ENCODE measurements at places on chromosomes 2 and 18.

DNA sequence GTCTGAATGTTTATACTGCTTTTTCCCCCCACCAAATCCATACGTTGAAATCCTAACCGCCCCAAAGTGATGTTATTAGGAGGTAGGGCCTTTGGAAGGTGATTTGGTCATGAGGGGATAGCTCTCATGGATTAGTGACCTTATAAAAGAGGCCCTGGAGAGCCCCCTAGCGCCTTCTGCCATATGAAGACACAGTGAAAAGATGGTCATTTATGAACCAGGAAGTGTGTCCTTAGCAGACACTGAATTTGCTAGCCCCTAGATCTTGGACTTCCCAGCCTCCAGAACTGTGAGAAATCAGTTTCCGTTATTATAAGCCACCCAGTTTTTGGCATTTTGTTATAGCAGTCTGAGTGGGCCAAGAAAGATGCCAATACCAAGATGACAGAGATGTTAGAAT lies 7.2 kb upstream of the TSN start:
- peak; percentile 56 for DNase-seq

- no peak for DNase-seq
Observed at GRCh38 chr2:59745085-59745484, 808.4 kb downstream of the BCL11A start.

- no peak for DNase-seq
Observed at GRCh38 chr2:11175293-11175795, 20.1 kb downstream of the SLC66A3 start.

- no peak for DNase-seq
Observed at GRCh38 chr2:152078662-152079061, 20.2 kb downstream of the CACNB4 start.

DNA sequence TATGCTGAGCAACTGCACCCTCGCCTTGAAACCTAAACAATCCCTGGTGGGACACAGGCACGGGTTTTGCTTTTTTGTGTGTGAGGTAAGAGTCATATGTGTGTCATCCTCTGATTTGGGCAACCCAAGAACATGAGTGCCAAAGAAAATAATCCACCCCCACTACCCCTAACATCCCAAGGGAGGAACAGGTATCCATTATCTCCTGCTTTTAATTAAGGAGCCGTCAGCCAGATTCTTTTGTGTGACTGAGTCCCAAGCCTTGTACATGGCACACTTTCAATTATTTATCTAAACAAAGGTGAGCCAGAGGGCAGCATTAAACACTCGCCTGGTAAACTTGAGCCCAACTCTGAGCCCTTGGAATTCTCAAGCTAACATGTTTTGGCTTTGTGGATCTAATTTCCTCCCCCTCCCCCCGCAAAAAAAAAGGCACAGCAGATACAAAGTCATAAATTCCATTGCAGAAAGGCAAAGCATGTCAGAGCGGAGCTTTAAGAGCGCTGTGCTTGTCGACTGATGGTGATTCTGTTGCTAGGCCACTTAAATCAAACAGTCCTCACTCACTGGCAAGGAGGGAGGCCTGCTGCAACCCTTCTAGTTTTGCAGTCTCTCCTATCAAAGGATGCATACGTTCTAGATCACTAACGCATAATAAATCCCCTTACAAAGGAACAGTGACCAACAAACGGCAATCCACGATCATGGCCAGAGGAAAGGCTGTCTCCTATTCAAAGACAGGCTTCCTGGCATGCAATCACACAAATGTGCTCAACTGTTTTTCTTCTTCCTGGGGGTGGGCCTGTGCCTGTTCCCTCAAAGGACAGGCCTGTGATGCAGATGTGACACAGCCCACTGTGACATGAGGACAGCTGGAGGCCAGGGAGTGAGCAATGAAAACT lies 143.5 kb upstream of the LMAN1 start:
- peak; percentile 62 for DNase-seq

GRCh38 chr2:157837851-157838441 lies 38.2 kb downstream of the ACVR1 start:
- peak; percentile 67 for DNase-seq

GRCh38 chr18:33711514-33711913 lies 133.5 kb downstream of the ASXL3 start:
- DNase-seq: no peak

- DNase-seq: no peak
Observed at GRCh38 chr2:56348392-56349210, 164.8 kb downstream of the CCDC85A start.

DNA sequence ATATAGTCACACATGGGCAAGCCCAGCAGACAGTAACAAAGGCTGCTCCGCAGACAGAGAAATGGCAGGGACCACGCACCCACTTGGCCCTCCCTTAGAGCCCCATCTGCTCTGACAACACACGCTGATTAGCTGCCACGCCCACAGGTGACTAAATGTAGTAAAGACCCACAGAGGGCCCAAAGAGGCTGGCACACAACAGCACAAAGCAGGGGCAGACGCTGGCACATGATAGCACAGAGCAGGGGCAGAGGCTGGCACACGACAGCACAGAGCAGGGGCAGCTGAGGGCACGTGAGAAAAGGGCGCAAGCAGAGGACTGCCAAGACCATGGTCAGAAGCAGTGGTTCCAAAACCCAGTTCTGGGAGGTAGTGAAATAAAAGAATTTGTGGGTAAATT lies 10.6 kb downstream of the AFG3L2 start:
- no peak for DNase-seq

DNA sequence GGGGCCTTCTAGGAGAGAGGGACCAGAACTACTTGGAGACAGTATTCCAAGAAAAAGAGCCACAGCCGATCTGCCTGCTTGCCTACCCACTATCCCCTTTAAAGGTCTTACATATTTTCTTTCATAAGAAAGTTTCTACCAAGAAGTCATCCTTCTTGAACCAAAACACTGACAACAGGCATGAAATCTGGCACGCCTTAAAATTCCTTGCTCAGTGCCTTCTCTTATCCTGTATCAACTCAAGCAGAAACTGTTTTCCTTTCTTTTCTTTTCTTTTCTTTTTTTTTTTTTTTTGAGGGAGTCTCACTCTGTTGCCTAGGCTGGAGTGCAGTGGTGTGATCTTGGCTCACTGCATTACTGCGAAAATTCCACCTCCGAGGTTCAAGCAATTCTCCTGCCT lies 48.3 kb upstream of the ZFP36L2 start:
- DNase-seq: no peak

DNA sequence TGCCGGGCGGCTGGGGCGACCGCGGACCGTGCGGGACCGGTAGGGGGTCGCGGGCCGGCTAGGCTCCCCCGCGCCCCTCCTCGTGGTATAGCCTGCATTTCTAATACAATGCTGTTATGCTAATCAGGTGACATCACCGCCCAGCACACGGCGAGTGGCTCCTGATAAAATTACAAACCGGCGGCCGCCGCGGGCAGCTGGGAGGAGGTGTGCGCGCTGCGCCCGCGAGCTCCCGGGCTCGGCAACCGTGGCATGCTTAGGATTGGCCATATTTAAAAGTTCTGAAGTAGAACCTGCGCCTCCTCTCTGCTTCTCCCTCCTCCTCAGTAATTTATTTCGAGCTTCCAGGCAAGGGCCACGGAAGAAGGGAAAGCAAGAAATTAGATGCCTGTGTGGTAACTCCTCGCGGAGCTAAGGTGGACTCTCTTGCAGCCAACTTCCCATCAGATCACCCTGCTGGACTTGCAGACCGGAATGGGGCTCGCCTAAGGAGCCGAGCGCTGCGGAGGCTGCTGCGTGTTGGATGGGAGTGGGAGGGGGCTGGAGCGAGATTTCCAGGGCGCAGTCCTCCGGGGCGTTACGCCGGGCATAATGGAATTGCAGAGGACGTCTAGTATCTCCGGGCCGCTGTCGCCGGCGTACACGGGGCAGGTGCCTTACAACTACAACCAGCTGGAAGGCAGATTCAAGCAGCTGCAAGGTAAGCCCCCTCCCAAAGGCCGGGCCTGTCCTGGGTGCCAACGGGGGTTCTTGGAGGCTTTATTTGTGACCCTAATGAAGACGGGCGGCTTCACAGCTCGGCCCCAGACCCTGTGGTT lies 102.3 kb downstream of the SPTBN1 start:
- peak; percentile 79 for DNase-seq

Data from BE2C (cell line).